ENCODE measurements at places on chromosomes 13 and 19.
A peak's percentile ranks its signal among the peaks of the same experiment; 100 is the strongest.

DNA sequence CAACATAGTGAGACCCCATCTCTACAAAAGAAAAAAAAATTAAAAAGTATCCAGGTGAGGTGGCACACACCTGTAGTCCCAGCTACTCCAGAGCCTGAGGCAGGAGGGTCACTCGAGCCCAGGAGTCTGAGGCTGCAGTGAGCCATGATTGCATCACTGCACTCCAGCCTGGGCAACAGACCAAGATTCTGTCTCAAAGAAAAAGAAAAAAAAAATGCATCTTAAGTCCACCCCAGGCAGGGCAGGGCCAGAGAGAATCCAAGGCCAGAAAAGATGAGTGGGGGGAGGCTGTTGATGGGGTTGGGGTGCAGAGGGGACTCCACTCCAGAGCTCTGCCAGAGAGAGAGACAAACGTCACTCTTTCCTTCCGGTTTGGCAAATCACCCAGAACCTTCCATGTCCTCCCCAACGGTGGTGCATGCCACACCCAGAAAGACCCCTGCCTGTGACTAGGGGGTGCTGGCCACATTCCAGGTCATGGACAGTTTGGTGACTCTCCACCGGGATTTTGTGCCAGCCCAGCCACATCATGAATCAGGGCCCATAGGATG is 431 bp downstream of the FUT3 start:
- DNase-seq, result no peak

DNA sequence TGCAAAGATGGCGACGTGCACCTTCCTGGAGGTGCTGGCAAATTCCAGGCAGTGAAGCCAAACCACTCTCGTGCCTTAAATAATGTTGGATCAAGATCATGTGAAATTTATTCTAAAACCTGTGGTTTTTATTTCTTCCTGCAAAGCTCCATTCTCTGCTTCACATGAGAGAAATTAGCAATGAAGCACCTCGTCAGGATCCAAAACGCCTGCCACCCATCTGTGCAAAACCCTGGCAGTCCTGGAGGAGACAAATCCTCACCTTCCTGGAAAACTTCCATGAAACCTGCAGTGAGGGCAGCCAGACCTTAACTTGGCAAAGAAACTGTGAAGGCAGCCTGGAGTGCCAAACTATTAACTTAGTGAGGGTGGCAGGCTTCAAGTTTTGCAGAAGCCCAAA is 47.6 kb downstream of the CHST8 start:
- DNase-seq, result no peak

- peak; percentile 13 for DNase-seq
These were observed 26.0 kb downstream of the TM9SF2 start for GRCh38 chr13:99527301-99527700.

- no peak for DNase-seq
These were observed 36.9 kb downstream of the RASA3 start for GRCh38 chr13:114095486-114095885.

DNA sequence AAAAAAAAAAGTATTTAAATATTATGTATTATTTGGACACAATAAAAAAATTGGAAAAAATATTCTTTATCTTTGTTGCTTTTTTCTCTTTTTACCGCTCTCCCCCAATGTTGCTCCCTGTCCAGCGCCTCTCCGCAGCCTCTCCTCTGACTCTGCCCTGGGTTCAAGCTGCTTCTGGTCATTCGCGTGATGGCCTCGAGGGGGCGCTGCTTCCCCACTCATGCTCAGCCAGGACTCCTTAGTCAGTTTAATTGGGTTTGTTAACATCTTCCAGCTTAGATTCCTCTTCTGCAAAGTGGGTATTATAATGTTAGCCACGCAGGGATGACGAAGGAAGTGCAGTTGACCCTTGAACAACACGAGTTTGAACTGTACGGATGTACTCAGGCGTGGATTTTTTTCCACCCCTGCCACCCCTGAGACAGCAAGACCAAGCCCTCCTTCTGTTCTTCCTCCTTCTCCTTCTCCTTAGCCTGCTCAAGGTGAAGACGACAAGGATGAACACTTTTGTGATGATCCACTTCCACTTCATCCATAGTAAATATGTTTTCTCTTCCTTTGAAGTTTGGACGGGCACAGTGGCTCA is 4.9 kb upstream of the NWD1 start:
- peak; percentile 47 for DNase-seq

DNA sequence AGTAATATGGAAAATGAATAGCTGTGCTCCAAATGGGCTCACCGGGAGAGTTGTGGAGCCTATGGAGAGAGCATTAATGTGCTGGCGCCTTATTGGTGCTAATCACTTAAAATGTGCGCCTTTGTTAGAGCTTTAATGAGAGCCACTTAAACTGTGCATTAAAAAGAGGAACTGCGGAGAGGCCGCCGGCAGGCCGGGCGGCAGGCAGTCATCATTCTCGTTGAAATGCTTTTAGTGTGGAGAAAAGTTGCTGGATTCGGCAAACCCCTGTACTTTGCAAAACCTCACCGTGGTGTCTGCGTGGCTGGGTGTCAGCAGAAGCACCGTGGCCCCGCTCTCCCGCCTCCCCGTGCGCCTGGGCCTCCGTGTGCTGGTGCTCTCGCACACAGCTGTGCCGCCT is 105.5 kb downstream of the KDM4B start:
- DNase-seq, result no peak

- DNase-seq, result no peak
These were observed 2.9 kb downstream of the TGFB1 start for GRCh38 chr19:41350735-41351338.

DNA sequence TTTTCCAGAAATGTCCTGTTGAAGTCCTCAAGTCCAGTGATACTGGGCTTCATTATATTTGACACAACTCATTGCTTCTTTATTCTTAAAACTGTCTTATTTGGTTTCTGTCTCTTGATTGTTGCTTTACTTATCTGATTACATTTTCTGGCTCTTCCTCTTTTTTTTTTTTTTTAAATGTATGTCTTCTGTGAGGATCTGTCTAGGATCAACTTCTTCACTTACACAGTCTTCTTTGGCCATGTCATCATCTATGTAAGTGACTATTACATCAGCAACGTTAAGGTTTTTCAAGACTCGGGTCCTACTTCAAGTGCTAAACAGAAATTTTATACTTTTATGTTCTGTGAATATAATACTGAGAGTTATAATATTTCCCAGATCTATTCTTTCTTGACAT is 162.1 kb downstream of the PDS5B start:
- no peak for DNase-seq

- DNase-seq, result no peak
These were observed 15.1 kb downstream of the KL start for GRCh38 chr13:33031277-33031676.

DNA sequence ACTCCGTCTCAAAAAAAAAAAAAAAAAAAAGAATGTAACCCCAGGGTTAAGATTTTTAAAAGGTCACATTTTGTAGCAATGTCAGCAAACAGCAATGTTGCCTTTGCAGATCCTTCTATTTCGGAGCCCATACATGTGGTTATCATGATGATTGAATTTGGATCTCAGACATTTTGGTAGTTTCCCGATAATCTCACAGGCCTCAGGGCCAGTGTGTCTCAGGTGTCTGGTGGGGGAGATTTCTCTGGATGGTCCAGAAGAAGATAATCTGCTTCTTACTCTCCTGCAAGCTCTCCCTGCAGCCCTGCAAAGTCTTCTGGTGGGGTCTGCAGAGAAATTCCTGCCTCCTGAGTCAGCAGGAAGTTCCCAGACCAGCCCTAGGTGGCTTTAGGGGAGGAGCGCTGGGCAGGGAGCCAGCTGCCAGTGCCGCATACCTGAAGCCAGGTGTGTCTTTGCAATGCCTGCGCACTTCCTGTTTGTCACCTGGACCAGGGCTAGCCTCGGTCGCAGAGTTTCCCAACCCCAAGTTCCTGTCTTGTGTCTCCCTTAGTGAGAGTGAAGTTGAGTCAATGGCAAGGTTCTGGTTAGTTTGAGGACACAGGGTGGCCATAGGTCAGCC is 1.4 kb downstream of the SH2D3A start:
- peak; percentile 40 for DNase-seq

- no peak for DNase-seq
These were observed 43.8 kb downstream of the CCDC122 start for GRCh38 chr13:43835701-43836100.

DNA sequence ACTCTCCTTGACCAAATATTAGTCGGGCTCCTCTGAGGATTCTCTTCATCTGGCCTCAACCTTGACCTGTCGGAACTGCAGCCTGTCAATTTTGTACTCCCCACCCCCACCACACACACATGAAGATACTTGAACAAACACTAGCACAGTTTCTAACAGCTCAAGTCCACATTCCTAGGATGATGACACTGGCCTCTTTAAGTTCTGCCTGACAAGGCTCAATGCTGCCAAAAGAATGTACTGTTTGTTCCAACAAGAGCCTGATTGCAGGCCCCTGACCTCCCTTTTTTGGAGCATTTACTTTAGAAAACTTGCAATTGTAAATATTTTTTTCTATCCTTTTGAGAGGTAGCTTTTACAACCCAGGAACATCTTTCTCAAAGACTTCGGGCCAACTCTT is 169.2 kb upstream of the IRS2 start:
- DNase-seq, result no peak

DNA sequence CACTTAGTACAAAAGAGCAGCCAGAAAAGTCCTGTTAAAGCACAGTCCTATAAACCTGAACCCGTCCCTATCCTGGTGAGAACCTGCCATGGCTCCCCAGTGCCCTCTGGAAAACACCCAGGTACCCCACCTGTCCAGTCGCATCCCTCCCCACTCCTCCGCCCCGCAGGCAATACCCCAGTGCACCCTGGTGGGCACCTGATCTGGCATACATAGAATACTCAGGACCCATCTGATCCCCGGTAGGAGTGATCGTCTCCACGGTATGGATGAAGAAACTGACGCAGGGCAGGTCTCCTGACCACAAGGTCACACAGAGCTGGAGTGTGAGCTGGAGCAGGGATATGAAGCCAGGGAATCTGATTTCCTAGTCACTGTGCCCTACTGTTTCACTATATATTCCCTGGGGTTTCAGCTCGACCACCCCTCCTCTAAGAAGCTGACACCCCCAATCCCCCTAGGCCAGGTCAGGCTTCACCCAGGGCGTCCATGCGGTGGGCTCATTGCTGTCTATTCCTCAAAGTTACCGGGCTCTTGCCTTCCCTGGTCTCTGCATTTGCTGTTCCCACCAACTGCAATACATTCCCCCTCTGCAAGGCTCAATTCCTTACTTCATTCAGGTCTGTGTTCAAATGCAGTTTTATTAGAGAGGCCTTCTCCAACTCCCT is 12.6 kb downstream of the FBXO46 start:
- peak; percentile 13 for DNase-seq

GRCh38 chr13:75153834-75154233 is 328.1 kb downstream of the TBC1D4 start:
- DNase-seq, result no peak
